ENCODE measurements at places on chromosomes 7 and 10.

GRCh38 chr10:90999512-91000172 lies 78.8 kb upstream of the ANKRD1 start:
- DNase-seq = no peak

DNA sequence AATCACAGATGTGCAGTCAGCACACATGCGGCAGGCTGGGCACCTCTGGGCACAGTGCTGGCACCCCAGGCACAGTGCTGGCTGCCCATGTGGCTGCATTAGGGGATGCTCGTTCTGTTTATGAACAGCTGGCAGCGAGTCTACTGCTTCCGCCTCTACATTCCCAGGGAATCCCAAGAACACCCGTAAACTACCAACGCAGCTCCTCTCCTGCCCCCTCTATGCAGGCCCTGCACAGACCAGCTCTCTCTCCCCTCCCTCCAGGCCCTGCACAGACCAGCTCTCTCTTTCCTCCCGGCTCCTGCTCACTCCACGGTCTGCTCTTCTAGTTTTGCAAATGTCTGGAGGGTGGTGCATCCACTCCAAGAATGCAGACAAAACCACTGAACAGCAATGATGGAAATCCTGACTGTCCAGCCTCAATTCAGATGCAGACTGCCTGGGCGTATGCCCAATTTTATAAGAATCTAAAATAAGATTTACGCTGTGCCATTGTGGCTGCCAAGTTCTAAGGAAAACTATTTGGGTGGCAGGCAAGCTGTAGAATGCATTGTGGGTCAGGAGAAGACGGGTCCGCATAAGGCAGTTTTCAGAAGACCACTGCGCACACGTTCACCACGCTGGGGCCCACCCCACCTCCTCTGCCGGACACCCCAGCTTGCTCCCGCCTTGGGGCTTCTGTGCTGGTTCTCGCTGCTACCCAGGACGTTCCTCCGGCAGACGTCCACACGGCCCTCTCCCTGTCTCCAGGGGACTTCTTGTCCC lies 234.6 kb downstream of the ZMYND11 start:
- DNase-seq = peak; percentile 79

- DNase-seq = peak; percentile 62
Measured at GRCh38 chr10:97553575-97554031, 19.0 kb upstream of the ANKRD2 start.

GRCh38 chr10:43461950-43462349 lies 25.0 kb downstream of the ZNF487 start:
- DNase-seq = peak; percentile 68

- DNase-seq = no peak
Measured at GRCh38 chr7:150992833-150993302, 2.1 kb downstream of the NOS3 start.

DNA sequence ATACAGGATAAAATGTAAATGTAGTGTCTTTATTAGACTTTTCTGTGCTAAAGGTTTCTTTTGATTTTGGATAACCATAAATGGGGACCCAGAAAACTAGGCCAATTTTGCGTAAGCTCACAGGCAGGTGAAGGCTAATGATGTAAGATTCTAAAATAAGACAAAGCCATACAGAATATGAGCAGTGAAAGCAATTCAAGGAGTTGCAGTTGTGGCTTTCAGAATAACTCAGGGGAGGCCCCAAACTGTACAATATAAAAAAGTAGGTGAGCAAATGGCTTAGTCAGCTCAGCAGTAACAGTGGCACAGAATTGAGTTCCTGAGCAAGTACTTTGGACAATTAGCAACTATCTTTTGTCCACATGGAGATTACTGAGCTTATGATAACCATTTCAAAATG lies 81.7 kb upstream of the NRP1 start:
- DNase-seq = no peak

DNA sequence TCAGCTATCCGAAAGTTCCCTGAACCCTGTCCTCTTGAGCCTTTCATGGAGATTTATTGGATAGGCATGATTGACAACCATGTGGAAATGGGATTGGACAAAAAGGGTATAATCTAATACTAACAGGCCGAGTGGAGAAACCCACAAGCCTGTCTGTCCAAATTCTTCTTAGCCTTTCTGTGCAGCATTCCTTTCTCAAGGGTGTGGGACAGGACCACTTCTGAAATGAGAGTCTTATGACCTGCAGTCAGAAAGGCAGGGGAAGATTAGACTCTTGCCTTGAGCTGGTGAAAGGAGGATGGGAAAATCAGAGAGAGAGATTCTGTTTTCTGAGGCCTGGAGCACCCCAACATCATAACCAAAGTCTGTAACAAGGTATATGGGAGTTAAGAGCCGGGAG lies 85.5 kb downstream of the MAPK8 start:
- no peak for DNase-seq

- DNase-seq = peak; percentile 53
Measured at GRCh38 chr7:1040790-1041189, 3.6 kb upstream of the GPR146 start.

- peak; percentile 17 for DNase-seq
Measured at GRCh38 chr7:74178632-74179031, 4.5 kb downstream of the EIF4H start.

DNA sequence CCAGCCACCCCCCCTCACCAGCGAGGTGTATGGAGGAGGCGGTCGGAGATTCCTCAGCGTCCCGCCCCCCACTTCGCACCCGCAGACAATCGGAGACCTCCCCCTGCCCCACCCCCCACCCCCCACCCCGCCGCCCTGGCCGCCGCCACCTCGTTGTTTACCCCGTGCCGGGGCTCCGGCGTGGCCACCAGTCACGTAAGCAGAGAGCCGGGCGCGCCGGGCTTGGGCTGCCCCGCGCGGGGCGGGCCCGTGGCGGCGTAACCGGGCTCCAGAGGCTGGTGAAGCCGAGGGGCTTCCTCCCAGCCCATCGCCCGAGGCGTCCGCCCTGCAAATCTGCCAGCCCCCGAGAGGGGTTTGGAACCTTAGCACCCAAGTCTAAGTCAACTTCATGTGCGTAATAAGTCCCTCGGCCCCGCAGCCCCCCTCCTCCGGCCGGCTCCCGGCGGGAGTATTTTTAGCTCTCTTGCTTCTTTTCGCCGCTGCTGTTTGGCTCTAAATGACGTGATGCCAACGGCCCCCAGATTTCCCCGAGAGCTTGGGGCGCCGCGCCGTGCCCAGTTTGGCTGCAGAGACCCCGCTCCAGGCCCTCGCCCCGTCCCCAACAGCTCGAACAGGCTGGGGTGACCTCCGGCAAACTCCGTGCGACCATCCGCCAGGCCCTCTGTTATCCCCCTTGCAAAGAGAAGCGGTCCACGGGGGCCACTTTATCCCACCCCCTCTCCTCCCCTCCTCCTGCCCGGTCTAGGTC lies 2.7 kb downstream of the MXI1 start:
- DNase-seq = no peak

DNA sequence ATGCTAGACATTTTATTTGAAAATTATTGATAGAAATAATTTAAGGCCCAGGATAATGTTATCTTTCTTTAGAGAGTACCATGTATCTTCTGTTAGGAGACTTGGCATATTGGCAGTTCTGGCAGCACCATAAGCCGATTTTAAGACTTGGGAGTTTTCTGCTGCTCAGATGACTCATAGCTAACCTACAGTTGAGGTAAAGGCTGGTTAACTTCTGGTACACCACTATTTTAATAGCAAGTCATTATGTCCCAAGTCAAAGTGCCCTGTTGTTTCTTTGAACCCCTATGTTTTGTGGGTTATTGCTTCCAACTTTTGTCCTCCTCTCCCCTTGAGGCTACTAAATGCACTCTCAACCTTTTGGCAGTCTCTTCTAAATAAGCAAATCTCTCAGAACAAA lies 25.2 kb downstream of the ATRNL1 start:
- DNase-seq = no peak

DNA sequence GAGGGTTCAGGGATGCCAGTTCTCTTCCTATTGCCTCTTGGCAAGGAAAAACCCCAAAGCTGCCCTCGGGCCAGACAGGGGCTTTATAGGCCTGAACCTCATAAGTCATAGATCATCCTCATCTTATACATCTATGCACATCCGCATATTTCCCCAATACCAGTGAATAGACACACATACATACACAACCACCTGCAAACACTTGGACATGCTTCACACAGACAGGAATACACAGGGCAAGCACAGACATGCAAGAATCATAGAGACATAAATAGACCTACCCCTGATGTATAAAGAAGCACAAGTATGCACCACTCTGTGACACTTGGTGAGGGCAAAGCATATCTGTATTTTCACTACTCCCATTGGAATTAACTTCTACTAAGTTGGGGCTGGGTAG lies 30.7 kb downstream of the MBL2 start:
- no peak for DNase-seq

- DNase-seq = no peak
Measured at GRCh38 chr10:6926971-6927370, 346.9 kb upstream of the PRKCQ start.

DNA sequence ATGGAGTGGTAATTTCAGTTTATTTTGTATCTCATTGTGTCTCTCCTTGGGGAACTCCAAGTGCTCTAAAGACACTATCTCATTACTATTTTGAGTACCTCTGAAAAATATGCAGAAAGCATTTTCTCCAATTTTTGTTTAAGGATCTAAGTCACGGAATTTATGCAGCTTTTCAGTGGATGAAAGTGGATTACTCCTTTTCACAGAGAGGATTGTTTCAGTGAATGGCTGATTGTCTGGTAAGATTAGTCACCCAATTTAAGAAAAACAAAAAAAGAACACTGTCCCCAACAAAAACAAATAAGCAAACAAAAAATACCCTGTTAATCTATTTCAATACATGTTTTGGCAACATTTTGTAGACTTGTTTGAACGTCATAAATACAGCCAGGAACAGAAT lies 338.3 kb upstream of the TEX47 start:
- DNase-seq = no peak

DNA sequence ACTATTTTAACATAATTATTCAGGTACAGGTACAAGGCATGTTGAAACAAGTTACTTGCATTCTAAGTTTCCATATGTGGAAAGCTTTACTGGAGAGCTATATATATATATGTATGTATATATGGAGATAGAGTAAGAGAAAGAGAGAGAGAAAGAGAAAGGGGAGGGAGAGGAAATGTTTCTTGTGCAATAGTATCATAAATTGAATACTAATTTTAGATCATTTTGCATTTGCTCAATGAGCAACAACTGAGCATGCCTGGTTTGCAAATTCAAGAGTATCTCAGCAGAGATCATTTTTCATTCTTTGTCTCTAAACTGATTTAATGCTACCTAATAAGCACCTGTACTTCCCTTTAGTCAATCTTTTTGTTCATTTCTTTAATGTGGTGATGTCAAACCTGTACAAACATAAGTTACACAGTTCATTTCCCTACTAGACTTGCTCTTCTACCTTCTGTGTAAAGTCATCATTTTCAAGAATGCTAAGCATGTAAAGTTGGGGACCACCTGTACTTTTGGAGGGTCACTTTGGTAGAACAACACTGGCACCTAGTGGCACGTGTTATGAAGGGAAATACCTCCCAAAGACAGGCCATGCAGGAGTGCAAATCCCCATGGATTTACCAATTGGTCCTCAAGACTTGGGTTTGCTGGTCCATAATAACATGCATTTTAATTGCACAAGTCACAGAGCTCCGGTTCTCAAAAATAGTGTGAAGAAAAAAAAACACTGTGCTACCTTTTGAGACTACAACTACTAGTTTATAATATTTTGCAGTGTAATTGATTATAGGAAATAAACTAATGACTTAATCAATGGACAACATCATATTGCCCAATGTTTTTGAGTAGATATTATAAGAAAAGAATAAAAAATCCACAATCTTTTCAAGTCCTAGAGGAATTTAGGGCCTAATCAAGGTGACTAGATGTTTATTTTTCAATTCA lies 431.2 kb upstream of the IGFBP3 start:
- peak; percentile 29 for DNase-seq

DNA sequence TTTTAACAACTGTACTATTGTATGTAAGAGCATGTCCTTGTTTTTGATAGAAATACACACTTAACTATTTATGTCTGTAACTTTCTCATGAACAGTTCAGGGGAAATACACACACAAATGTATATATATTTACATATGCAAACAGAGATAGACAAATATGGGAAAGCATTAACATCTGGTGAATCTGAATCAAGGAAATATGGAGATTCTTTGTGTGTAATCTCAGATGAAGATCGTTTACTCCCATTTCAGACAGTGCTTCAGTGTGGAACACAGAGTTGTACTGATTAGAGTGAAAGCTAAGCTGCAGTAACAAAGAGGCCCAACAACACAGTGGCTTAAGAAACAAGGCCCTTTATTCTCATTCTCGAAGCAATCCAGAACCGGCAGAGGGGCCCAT lies 26.3 kb upstream of the NPVF start:
- DNase-seq = no peak

DNA sequence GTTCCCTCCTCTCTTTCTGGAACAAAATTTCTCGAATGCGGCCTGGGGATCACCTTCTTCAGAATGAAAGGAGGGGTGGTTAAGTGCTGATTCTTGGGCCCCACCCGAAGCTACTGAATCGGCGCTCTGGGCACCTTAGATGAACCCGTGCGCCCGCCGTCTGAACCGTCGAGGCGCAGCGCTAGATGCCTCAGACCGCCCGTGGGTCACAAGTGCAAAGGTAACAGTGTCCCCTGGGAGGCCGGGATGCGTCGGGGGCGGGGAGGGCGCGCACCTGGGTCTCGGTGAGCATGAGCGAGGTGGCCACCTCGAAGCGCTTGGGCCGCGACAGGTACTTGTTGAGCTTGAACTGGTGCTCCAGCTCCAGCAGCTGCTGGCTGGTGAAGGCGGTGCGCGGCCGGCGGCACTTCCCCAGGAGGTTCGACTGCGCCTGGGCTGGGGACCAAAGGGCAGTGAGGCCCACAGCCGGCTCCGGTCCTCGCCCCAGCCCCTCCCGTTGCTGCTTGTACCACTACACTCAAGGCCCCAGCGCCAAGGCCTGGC lies 4.2 kb downstream of the MNX1 start:
- no peak for DNase-seq

DNA sequence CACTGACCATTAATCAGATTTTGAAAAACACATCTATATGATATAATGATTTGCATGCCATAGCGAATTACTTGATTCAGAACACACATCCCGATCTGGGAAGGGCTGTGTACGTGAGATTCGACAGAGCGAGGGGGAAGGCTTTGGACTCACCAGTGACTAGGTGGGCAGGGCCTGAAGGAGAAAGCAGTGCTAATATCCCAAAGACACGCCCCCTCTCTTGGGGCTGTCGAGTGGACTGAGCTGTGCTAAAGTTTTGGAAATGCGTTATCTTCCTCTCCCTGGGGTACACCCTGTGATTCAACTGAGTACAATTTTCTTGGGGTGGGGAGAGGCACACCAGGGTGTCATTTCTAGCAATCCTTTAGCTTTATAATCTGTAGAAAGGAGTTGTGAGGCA lies 1.8 kb downstream of the LRRC17 start:
- no peak for DNase-seq

- peak; percentile 45 for DNase-seq
Measured at GRCh38 chr10:31381766-31382316, 62.8 kb downstream of the ZEB1 start.

DNA sequence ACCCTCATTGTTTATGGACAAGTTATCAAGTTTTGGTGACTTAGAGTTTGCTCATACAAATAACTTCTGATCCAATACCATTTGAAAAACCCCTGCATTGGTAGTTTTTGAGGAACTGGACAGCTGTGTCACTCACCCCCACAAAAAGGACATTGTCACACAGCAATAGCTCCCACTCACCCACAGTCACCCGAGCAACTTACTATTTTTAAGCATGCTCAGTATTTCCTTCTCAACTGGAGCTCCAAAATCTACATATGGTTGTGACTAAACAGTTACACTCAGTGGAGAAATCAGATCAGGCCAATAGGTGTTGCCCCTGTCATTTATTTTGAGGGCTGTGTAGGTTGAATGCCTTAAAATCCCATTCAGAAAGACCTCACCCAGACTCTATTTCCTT lies 165.2 kb upstream of the AUTS2 start:
- DNase-seq = no peak

Data from fibroblast of gingiva (primary cell).